Astrocyte of the hippocampus (primary cell): ENCODE measurements at places on chromosomes 1 and 21.
A peak's percentile ranks its signal among the peaks of the same experiment; 100 is the strongest.

- peak; percentile 78 for DNase-seq
Observed at GRCh38 chr1:154352581-154353459, 27.5 kb downstream of the ATP8B2 start.

DNA sequence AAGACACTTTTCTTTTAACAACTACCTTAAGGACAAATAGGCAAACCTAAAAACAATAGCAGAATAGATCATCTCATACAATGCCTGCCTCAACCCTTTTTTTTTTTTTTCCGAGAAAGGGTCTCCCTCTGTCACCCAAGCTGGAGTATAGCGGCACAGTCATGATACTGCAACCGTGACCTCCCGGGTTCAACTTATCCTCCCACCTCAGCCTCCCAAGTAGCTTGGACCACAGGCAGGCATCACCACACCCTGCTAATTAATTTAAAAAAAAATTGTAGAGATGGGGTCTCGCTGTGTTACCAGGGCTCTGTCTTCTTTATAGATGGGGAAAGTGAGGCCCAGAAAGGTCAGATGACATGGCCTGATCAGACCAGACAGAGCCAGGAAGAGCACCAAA, 7.9 kb downstream of the SH3BGRL3 start:
- no peak for DNase-seq

GRCh38 chr1:94254073-94254810, 16.9 kb upstream of the ARHGAP29 start:
- no peak for DNase-seq

- no peak for DNase-seq
Observed at GRCh38 chr21:45040739-45041138, 33.6 kb upstream of the ADARB1 start.

GRCh38 chr1:226980565-226981385, 40.7 kb downstream of the COQ8A start:
- no peak for DNase-seq

DNA sequence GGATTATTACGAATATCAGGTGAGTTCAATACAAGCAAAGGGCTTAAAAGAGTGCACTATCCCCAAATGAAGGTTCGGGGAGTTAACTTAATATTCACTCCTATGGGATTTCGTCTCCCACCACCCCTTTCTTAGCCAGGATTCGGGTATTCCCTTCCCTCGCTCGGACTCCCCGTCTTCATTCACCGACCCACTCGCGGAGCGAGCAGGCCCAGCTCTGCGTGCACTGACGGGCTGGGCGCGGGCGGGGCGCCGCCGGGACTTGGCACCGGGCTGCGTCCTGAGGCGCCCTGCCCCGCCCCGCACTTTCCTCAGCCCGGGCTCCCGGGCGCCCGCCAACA, 7.7 kb upstream of the MPZL1 start:
- no peak for DNase-seq

- no peak for DNase-seq
Observed at GRCh38 chr21:31683029-31683428, 23.5 kb downstream of the SOD1 start.

DNA sequence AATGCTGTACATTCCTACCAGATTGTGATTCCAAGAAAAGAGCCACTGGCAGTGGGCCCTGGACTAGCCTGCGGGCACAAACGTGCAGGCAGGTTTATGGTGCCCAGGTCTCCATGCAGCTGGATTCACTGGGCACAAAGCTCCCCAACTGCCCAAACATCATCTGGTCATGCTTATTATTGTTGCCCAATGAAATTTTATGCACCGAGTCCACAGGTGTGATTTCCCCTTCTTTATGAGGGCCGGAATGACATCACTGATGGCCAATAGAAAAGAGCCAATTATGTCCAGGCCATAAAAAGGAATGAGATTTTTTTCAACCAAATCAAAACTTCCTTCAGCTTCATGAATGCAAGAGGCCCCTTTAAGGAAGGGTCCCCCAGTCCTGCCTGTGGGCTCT, 66.2 kb downstream of the ERI3 start:
- no peak for DNase-seq
